Activated T-helper 17 cell treated with anti-CD3 and anti-CD28 coated beads, Interleukin-2, amount 50 U/mL, for 72 hours (primary cell): ENCODE measurements at places on chromosomes 5 and 9. TPM values are rescaled to one million over a fixed set of nuclear protein-coding genes. Genes with fewer than 3 reads are reported as not detected.

DNA sequence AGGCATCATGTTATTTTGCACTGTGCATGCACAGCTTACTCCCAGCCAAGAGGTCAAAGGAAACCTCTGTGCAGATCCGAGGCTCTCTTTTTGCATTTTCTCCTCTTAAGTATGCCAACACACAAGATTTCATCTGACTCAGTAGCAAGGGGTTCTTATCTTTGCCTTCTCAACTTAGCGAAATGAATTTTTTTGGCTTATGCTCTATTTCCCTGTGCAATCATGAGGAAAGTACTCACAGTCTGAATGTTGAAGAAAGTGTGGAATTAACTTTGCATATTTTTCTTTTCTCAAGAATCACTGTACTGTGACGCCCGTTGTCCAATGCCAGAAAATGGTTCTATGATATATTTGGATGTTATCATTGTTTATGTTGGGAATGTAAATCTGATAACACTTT is 173.5 kb upstream of the FBXL7 start:
- no peak for ATAC-seq

DNA sequence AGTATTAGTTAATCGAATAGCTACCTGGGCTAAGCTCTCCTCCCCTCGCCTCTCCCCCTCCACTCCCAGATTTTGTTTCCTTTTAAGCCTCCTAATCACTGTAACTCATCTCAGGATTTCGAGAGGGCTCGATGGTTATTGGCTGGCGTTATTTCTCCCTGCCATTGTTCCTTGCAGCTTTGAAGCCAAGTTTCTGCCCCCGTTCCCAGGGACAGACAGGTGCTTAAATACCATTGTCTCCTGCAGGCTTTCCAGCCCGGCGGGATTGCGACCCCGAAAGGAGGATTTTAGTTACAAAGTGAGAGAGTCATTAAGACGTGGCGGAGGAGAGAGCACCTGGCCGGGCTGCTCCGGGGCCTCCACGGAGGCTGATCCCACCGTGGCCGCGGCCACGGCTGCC is 46.2 kb downstream of the ASS1 start:
- ATAC-seq = no peak

Gene CCDC192
- not detected for total RNA-seq

GRCh38 chr9:28967226-28967625 is 1393.9 kb upstream of the C9orf72 start:
- ATAC-seq = no peak

- peak; percentile 62 for ATAC-seq
These were observed 3.4 kb downstream of the PDLIM4 start for GRCh38 chr5:132260714-132261551.

DNA sequence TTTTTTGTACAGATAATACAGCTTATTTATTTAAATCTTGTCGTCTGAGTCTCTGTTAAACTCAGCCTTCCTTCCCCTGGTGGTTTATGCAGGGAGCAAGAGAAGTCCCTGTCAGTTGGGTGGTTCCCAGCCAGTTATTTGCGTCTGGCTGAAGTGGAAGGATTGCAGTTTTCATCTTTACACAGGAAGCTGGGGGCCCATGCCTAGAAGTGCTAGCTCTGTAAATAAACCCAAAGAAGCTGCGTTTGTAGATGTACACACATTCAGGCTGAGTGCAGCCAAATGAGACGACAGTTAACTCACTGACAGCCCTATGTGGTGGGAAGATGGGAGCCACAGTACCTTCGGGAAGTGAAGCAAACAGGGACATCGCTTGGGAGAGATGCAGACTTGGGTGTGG is 122.1 kb downstream of the SAXO1 start:
- ATAC-seq = no peak

DNA sequence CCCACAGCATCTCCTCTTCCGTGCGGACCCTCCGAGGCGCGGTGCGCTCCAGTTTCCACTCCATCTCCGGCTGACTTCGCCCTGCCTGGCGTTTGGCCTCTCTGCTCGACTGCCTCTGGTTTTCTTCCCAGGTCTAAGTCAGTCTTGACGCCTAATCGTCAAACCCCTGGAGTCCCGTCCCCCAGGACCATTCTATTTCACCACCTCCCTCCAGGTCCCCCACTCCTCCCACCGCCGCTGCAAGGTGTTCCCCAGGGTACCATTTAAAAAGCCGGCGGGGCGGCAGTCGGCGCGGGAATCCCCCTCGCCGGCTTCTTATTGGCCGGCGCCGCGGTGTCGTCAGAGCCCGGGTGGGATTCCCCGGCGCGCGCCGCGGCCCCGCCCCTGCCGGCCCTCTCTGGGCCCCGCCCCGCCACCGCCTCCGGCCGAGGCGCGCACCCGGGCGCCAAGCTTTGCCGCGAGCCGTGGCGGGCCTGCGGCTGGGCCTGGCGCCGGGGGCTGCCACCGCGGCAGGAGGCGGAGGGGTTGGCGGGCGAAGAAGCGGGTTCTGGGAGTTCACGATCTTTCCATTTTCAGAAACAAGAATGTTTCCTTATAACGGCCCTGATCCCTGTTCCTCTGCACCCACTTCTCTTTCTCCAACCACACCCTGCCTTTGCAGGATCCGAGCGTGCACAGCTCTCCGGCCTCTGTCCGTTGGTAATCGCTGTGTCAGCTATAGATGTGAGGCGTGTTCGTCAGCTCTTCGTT is at the start of gene CDC20B:
TSS of gene CDC20B (minus strand) at position 241 of the 750 bp plus-strand sequence. CDS start at position 64, 177 bp downstream.
- ATAC-seq = peak; percentile 94

Gene NKD2
- total RNA-seq = 1.2 TPM

GRCh38 chr9:76445976-76446375 is 13.0 kb upstream of the GCNT1 start:
- ATAC-seq = no peak

- ATAC-seq = no peak
These were observed 93.6 kb downstream of the TTLL11 start for GRCh38 chr9:121999556-121999955.

DNA sequence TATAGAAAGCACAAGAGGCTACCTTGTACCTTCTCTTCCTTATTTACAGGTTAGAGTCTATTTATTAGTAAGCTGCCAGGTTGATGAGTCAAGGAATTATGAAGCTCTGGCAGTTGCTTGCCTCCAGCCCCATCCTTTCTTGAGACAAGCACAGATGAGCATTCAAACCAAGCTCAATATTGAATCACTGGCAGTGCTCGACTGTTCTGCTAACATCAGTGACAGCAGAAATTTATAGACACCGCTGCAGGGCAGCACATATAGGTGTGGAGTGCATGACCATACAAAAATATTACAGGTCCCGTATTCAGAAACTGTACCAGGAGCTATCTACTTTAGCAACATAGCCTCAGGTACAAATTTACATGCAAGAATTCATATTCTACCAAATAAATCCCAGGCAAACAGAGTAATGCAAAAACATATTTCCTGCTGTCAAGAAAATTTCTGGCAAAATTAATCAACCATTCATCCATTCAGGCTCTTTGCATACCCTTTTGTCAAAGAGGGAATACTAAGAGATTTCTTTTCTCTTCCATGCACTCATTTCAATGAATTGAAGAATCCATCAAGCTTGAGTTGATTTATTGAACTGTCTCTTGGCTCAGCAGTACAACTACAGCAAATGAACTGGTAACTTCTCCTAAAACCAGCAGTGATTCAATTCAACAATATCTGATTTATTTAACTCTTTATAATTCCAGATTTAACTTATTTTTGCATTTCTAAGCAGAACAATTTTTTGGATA is 26.9 kb upstream of the PCA3 start:
- ATAC-seq = no peak

- ATAC-seq = peak; percentile 54
These were observed 321.4 kb upstream of the WWC1 start for GRCh38 chr5:167969998-167970397.

DNA sequence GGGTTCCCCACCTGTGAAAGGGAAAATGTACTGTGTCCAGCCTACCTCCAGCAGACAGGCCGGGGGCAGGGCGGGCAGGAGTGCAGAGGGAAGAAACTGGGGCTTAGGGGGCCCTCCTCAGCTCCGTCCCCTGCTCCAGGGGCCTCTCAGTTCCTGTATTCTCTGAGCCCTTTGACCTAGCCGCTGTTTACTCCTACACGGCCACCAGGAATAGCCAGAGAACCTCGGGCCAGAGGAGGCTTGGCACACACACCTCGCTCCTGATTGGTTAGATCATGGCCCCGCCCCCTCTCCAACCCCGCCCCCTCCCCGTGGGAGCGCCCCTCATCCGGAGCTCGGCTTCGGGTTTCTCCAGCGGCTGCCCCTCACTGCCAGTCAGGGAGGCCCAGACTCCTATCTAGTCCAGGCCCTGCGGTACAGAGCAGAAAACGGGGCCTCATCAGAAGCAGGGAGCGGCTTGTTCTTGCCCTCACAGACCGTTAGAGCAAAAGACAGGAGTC is 2.2 kb downstream of the ST6GALNAC6 start:
- ATAC-seq = no peak

DNA sequence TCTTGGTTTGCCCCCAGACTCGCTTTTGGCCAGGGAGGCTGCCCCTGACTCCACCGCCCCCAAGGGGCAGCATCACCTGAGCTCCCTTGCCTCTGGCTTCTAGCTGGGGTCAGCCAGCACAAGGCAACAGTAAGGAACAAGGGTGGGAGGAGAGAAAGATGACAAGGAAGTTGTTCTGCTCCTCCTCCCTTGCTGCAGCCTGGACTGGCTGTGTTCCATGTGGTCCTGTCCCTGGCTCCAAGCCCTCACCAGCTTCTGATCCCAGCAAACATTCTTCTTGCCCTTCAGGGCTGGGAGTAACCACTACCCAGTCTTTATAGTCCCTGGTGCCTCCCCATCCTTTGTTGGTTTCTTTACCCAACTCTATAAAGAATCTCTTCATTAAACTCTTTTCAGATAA is 100.3 kb upstream of the SPIN1 start:
- no peak for ATAC-seq

DNA sequence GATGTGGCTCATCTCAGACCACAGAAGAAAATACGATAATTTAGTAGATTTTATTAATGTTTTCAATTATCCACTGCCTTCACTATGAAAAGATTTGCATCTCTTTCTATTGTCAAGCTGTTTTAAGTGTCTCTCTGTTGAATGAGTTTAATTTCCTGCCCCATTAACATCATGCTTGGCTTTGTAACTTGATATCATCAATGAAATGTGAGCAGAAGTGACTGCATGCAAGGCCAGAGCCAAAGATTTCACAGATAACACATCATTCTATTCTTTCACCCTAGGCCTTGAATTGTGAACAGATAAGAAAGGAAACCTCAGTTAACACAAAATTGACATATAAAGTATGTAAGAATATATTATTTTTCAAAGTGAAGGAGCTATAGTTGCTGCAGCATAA is 986.4 kb upstream of the CDH18 start:
- no peak for ATAC-seq

- ATAC-seq = no peak
These were observed 100.2 kb downstream of the HINT1 start for GRCh38 chr5:131064669-131065371.

DNA sequence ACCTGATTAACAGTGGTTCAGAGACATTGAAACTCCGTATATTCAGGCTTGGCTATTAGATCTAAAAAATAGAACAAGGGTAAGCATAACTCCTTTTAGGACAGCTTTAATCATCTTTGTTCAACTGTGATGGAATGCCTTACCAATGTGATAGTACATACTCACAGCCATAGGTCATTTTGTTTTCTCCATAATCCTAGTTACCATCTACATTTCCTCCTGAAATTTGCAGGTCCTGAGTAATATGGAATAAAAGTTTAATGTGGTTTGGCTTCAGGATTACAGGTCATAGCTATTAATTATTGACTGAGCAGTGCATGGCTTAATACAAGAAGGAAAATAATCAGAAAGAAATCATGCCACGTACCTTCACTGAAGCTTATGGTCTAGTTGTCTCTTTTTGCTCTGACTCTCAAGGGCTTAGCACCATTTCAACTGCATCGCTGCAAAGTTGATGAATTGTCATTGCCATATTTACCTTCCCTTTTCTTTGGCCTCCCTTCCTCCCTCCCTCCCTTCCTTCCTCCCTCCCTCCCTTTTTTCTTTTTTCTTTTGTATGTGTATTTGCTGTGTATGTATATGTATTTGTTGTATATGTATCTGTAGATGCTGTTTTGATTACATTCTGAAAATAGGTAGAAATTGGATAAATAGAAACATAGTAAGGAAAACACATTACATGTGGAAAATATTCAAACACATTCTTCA is 250.9 kb upstream of the ZNF608 start:
- ATAC-seq = no peak

DNA sequence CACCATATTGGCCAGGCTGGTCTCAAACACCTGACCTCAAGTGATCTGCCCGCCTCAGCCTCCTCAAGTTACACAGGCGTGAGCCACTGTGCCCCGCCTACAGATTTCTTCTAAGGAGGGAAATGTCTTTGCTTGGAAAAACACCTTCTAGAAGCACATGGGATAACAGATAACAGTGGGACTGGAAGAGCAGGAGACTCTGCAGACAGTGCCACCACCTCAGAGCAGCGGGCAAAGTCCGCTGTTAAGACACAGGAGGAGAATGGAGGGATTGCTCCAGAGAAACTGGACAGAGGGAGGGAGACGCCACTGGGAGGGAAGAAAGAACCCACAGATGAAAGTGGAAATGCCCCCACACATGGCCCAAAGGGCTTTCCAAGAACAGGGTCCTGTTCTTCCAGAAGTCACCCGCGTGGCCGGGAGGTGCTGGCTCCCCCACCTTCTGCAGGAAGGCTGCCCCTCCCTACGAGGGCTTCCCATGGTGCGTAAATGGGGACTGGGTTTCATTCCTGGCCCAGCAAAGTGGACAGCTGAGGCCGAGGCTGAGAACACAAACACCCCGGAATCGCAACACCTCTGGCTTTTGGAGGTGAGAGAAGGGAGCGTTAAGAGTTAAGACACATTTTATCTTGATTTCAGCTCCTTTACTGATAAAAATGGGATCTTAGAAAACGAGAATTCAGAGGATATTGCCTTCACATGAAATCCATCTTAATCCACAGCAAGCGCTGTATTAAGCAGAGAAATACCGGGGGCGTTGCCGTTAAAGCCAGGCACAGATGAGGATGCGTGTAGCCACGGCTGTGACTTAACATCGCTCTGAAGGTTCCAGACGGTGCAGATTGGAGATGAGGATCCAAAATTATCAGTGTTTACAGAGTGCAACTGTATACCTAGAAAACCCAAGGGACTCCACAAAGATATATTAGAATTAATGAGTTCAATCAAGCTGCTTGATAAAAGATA is 11.2 kb downstream of the ADAMTS2 start:
- no peak for ATAC-seq

Gene LCN2
- not detected for total RNA-seq

GRCh38 chr5:173328844-173329490 is 753 bp upstream of the STC2 start:
- ATAC-seq = peak; percentile 33

Gene AUH
- 38.2 TPM for total RNA-seq

DNA sequence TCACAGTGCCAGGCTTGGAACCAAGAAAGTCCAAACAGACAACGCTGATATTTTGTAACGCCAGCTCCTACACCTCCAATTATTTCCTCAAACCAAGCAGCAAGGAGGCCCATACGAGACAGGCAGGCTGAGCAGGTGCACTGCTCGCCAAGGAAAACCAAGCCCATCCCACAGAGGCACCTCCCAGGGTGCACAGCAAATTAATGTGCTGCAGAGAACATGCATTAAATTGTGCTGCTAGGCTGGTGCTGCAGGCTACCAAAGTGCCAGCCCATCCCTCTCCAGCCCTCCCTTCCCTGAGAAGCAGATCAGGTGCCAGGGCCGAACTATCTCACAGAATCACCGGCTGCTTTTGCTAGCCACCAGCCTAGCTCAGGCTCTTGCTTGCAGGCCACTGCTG is 137.8 kb downstream of the PAX5 start:
- no peak for ATAC-seq

GRCh38 chr5:141969783-141970771 is 1.2 kb downstream of the RNF14 start:
- peak; percentile 19 for ATAC-seq

Gene DND1
- total RNA-seq = 3.4 TPM

- no peak for ATAC-seq
These were observed 1826.2 kb upstream of the CDH6 start for GRCh38 chr5:29367176-29367833.
